Neural cell (in vitro differentiated cells): ENCODE measurements at places on chromosomes 7 and 10. TPM values are rescaled to one million over a fixed set of nuclear protein-coding genes. Genes with fewer than 3 reads are reported as not detected.

Gene GPR146
- not detected in 2 replicates for polyA plus RNA-seq

Gene FOXP2
- polyA plus RNA-seq, result 37.9 and 51.3 TPM in 2 replicates

Gene NCF1
- polyA plus RNA-seq, result 0.70 TPM in 1 of 2 replicates, not detected in the other

Gene ALOX5
- polyA plus RNA-seq, result not detected in 2 replicates

Gene NPY4R
- polyA plus RNA-seq, result not detected in 2 replicates

Gene BLNK
- not detected in 2 replicates for polyA plus RNA-seq

Gene LRRN3
- 119 and 138 TPM in 2 replicates for polyA plus RNA-seq

Gene KCNMA1
- polyA plus RNA-seq, result 60.8 and 62.4 TPM in 2 replicates

Gene HOXA5
- polyA plus RNA-seq, result not detected in 2 replicates

Gene SAP25
- 0.46 and 0.52 TPM in 2 replicates for polyA plus RNA-seq

Gene SMKR1
- polyA plus RNA-seq, result 3.4 and 8.5 TPM in 2 replicates

Gene CPA4
- 8.9 and 9.2 TPM in 2 replicates for polyA plus RNA-seq
